ENCODE measurements at places on chromosomes 1 and 21.
A peak's percentile ranks its signal among the peaks of the same experiment; 100 is the strongest.

DNA sequence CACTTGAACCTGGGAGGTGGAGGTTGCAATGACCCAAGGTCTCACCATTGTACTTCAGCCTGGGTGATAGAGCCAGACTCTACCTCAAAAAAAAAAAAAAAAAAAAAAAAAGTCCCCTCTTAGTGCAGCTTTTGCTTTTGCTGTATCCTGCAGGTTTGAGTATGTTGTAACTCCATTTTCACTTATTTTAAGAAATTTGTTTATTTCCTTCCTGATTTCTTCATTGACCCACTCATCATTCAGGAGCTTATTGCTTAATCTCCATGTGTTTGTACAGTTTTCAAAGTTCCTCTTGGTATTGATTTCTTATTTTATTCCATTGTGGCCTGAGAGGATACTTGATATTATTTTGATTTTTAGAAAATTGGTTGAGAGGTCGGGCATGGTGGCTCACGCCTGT lies 50.9 kb upstream of the AK4 start:
- DNase-seq = no peak

GRCh38 chr1:31875636-31876236 lies 59.9 kb upstream of the SPOCD1 start:
- no peak for DNase-seq

DNA sequence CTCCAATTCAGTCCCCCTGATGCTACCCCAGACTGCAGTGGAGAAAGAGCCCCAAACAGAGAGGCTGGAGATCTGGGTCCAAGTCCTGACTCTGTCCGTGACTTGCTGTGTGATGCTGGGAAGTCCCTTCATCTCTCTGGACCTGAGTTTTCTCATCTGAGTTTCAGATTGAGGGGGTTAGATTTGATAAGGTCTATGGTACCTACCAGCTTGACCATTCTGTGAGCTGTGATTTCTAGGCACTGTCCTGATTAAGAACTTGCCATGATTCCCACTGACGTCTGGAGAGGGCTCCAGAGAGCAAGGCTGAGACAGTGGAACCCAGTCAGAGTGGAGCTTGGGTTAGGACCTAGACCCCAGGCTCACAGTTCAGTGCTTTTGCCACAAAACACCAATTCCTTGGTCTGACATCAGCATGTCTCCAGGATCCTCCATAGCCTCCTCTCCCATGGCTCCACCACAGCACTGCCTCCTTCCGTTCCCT lies 43.8 kb upstream of the DMBX1 start:
- DNase-seq = no peak

GRCh38 chr1:93631626-93632365 lies 49.8 kb downstream of the BCAR3 start:
- DNase-seq = no peak

DNA sequence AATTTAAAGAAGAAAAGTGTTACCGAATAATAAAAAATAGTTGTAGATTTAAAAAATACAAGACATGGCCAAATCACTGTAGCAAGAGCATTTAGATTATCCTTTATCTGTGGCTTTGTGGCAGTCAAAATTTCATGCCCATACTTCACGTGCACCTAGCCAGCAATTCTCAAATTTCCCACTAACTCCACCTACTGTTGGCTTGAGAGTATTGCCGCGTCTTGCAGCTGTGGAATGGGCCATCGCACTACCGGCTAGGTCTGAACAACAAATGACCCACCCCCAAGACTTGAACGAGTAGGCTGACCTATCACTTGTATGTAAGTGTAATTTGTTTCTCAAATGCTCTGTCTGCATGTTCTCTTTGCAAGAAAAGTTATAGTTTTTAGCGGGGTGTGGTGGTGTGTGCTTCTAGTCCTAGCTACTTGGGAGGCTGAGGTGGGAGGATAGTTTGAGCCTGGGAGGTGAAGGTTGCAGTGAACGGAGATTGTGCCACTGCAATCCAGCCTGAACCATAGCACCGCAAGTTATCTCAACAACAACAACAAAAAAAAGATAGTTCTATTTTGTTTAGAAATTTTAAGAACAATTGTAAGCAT lies 4.1 kb downstream of the KRTAP13-4 start:
- DNase-seq = no peak

DNA sequence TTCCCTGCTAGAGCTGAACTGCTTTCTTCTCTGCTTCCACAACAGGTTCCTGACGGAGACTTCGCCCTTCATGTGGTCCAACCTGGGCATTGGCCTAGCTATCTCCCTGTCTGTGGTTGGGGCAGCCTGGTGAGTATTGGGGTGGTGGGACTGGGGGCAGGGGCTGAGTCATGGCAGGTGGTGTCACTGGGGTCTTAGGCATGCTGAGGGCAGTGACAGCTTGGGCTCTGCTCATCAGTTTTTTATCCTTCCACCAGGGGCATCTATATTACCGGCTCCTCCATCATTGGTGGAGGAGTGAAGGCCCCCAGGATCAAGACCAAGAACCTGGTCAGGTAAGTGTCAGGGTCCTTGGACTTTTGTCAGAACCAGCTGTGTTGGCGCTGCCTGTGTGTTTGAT lies 1.3 kb downstream of the ATP6V0B start:
- no peak for DNase-seq

DNA sequence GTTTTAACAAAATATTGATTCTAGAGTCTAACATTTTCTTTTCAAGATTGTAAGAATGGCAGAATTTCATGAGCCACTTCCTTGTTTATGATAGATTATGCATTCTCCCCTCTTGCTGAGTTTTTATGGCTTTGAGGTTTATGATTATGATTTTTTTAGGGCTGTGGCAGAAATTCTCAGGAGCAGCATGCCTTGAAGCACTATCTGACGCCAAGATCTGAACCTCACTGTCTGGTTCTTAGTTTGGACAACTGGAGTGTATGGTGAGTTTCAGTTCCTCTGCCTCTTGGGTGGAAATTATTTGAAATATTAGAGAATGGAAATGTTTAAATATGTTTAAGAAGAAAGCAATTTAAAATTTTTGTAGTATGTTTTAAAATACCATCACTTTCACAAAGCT lies 10.2 kb downstream of the USP16 start:
- no peak for DNase-seq

GRCh38 chr1:166089804-166090203 lies 77.0 kb downstream of the FAM78B start:
- DNase-seq = peak; percentile 30

DNA sequence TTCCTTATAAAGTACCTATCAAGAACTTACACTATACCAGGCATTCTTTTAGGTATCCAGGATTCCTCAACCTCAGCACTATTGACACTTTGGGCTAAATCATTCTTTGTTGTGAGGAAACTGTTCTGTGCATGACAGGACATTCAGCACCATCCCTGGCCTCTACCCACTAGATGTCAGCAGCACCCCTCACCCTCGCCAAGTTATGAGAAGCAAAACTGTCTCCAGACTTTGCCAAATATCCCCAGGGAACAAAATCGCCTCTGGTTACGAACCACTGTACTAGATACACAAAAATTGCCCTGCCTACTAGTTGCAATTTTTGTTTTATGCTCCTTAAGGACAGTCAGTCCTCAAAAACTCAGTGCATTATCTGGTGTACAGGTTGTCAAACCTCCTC lies 35.7 kb downstream of the PALMD start:
- no peak for DNase-seq

GRCh38 chr1:228164561-228165371 lies 838 bp upstream of the IBA57 start:
- DNase-seq = no peak

DNA sequence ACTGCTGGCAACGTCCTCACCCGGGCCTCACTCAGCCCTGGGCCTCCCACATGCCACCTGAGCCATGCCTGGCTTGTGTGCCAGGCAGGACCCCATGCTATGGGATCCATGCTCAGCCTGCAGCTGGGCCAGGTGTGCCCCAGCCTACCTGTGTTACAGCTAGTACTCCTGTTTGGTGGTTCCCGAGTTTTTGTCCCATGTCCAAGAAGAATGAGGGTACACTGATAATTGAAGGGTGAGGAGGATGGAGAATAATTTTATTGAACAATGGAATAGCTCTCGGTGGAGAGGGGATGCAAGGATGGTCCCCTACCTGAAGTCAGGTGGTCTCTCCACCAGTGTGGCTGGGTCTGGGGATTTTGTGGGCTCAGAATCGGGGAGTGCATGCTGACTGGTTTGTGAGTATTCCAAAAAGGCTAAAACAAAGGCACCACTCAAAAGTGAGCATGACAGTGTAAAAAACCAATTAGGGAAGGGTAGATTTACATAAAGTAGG lies 137.9 kb downstream of the TNFSF18 start:
- no peak for DNase-seq

- DNase-seq = no peak
Observed at GRCh38 chr1:23168079-23168444, 594 bp downstream of the LUZP1 start.

- DNase-seq = no peak
Observed at GRCh38 chr1:198253259-198253658, 96.5 kb downstream of the NEK7 start.

DNA sequence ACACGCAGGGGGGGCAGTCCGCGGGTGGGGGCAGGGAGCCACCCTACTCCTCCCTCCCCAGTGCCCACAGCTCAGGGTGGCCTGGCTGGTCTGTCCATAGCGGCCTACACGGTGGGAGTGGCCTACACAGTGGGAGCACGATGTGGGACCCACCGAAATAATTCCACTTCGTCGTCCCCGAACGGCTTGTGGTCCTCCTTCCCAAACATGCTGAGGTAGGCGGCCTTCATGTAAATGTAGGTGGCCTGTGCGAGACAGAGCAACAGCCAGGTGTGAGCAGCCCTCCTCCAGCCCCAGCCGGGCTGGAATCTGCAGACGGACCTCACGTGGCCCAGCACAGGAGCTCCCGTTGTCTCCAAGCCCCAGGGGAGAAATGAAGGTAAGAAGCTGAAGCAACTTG lies 34.4 kb downstream of the TTC39A start:
- no peak for DNase-seq

DNA sequence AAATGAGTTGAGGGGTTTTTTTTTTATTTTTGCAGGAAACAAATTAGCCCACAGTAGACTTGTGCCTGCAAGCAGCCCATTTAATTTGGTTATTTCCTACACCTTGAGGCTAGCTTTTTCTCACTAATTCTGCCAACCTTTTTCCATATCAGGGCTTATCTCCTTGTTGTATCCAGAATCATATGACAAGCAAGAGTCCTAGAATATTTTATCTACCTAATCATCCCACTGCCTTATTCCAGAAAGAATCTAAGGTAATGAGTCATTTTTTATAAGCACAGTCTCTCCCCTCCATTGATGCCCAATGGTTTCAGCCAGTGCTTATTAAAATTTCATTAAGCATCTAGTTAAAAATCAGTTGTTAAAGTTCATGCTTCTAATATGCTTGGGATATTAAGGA lies 324.1 kb downstream of the BARHL2 start:
- DNase-seq = no peak

DNA sequence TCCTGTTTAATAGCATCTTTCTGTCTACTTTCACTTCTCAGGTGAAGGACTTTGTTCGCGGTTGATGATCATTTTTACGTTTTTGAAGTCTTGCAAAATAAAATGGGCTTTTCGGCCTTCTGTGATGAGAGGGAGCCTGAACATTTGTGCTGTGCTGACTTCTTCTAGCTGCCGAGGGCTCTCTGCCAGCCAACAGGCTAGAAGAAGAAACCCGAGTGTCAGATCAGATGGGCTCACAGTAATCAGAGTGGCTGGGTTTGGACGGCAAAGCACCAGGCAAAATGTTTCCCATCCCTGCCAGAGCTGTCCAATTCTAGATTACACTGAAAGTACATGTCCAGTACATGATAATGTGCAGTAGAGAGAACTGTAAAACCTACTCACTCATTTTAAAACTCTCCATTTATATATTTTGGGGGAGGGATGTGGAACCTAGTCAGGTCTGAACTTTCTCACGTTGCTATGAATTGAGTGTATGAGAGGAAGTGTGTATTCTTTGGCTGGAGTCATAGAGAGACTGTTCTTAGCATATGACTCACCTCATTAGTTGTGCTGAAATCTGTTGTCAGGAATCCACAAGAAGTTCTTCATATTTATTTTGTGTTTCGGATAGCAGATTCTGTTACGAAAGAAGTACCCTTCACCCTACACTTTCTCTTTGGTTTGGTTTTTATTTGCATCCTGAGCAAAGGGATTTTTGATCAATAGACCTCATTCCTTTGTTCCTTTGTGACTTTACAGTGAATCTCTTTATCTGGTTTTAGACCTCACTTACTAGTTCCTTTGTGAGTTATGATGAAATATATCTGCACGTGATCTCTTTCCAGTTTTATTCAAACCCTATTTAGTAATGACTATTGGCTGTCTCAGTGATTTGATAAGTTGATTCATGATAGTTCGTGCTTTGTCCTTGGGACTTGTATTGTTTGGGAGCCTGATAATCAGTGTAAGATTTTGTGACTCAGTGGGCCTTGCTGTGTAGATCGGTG lies 4.8 kb downstream of the ATP1A1 start:
- no peak for DNase-seq

GRCh38 chr1:33168556-33169289 lies 13.1 kb downstream of the TRIM62 start:
- no peak for DNase-seq

DNA sequence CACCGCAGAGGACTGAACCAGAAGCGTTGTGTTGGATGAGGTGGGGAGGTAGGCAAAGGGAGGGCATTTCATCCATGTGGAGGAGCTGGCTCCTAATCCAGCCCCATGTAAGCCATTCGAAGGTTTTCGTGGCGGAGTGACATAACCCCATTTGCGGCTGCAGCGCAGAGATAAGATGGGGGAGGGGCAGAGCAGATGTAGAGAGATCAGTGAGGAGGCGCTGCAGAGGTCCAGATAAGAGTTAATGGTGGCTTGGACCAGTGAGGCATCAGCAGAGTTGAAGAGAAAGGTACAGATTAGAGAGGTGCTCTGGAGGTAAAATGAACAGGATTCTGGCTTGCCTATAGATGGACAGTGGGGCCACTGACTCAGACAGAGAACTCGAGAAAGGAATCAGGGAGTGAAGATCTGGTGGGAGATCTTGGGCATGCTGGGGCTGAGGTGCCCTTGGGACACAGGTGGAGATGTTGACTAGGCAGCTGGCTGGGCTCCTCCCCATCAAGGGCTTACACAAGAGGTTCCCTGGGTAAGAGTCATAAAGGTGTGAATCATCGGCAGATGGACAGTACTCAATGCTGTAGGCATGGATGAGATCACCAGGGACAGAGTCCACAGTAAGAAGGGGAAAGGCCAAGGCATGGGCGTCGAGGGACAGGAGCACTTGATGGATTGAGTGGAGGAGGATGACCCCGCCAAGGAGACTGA lies 7.8 kb upstream of the PTPRF start:
- DNase-seq = no peak

DNA sequence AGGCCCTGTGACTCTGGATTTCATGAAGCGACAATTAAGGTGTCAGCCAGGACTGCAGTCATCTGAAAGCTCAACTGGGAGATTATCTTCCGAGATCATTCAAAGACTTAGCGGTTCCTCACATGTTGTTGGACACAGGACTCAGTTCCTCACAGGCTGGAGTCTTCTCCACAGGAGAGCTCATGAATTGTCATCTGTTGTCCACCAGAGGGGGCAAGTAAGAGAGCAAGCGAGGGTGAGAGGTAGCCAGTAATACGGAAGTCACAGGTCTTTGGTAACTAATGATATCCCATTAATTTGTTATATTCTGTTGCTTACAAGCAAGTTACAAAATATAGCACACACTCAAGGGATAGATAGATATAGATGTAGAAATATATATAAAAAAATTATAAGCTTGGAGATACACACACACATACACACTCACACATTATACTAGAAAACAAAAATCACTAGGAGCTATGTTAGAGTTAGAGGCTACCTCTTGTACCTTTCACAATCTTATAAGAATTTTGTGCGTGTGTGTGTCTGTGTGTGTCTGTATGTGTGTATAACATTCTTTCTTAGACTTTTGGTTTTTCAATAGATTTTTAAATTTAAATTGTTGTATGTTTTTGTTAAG lies 1695.3 kb downstream of the BRINP3 start:
- no peak for DNase-seq

GRCh38 chr1:116677474-116678062 lies 10.0 kb upstream of the IGSF3 start:
- DNase-seq = no peak

GRCh38 chr21:21233051-21233450 lies 234.8 kb downstream of the NCAM2 start:
- no peak for DNase-seq

All from GM12891 (cell line).